ENCODE measurements at places on chromosomes 3 and 15.
A peak's percentile ranks its signal among the peaks of the same experiment; 100 is the strongest.

- DNase-seq: no peak
Observed at GRCh38 chr3:126267976-126268615, 87.7 kb upstream of the ALDH1L1 start.

- no peak for DNase-seq
Observed at GRCh38 chr3:3074551-3075257, 35.5 kb downstream of the IL5RA start.

DNA sequence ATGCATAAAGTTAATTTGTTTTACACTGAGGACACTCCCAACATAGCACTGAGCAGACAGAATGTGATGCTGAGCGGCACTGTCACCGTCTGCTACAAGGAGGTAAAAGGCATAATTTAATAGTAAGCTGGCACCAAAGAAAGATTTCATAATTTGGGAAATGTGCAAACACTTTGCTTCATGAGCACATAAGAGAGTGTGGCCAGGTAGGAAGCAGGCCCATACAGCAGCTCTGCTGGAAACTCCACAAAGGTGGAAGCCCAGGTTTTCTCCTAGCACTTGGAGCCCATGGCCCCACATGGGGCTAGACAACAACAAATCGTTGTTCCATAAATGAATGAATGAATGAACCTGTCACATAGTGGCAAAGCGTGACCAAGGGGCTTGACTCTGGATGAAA lies 68.5 kb upstream of the CACNA2D3 start:
- no peak for DNase-seq

- DNase-seq: no peak
Observed at GRCh38 chr3:127238602-127239001, 45.7 kb downstream of the PRR23E start.

GRCh38 chr15:27214961-27215360 lies 244.0 kb downstream of the GABRG3 start:
- no peak for DNase-seq

- no peak for DNase-seq
Observed at GRCh38 chr3:111802163-111802625, 56.9 kb upstream of the PHLDB2 start.

GRCh38 chr15:79204886-79205675 lies 77.4 kb upstream of the ANKRD34C start:
- DNase-seq: no peak

GRCh38 chr15:85671156-85671555 lies 123.6 kb downstream of the KLHL25 start:
- no peak for DNase-seq

GRCh38 chr15:80484333-80484864 lies 80.2 kb downstream of the ARNT2 start:
- DNase-seq: no peak

DNA sequence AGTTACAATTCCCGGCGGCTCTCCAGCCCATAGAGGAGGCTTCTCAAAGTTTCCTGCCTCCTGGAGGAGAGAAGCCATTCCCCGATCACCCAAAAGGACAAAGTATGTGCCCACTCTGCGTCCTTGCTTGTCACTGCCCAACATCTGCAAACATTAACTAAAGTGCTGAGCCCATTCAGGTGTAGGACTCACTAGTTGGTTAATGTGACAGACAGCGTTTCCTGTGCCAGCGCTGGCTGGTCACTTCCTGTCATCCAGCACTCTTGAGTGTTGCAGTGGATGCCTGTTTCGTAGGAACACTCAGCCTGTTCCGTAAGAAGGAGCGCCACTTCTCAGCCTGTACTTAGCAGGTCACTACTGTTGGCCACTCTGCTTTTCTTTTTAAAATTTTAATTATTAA lies 100.3 kb downstream of the APBA2 start:
- no peak for DNase-seq

GRCh38 chr3:141399200-141399599 lies 30.9 kb downstream of the ZBTB38 start:
- DNase-seq: no peak

DNA sequence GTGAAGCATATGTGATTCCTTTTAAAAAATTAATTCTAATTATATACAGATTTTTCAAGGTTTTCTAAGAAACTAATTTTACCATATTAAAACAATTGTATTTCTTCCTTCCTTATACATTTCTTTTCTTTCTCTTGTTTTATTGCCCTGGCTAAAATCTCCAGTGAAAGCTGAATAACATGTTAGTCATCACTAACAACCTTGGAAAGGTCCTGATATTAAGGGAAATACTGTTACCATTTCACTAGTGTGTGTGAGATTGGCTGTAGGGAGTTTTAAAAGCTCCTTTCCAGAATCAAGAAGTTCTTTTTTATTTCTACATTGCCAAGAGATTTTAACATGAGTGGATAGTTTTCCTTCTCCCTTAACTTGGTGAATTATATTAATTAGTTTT lies 229.7 kb upstream of the EIF1B start:
- DNase-seq: no peak

DNA sequence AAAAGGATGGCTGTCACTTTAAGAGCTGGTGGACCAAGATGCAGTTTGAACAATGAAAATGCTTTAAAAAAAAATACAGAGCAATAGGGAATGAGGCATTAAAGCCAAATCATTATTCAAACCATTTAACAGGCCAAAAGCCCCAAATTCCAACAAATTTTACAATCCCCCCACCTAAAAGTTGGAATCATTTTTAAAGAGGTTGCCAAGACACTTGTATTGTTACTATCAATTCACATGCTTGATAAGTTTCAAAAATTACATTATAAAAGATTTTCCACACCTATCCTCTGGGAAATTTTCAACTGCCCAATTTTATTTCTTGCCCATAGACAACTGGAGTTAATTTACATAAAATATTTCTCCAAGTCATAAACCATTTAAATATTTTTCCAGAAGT lies 192.3 kb upstream of the ARHGEF26 start:
- no peak for DNase-seq

- DNase-seq: no peak
Observed at GRCh38 chr3:62919784-62920465, 44.7 kb upstream of the CADPS start.

DNA sequence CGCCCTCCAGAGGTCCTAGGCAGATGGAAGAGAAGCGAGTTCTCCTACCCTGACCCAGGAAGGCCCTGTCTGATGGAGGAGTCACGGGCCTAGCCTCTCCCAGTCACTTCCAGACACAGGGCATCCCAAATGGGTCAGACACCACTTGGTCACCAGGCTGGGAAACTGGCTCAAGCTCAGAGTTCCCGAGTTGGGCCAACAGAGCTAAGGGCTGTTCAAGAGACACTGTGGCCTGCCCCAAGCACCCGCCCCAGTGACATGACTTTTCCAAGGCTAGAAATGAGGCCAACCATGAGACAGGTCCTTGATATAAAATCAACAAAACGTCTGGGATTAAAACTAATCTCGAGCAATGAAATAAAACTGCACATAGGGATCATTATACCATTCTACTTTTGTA lies 113.8 kb downstream of the IQSEC1 start:
- DNase-seq: no peak

- DNase-seq: no peak
Observed at GRCh38 chr3:120470870-120471269, 20.1 kb upstream of the FSTL1 start.

DNA sequence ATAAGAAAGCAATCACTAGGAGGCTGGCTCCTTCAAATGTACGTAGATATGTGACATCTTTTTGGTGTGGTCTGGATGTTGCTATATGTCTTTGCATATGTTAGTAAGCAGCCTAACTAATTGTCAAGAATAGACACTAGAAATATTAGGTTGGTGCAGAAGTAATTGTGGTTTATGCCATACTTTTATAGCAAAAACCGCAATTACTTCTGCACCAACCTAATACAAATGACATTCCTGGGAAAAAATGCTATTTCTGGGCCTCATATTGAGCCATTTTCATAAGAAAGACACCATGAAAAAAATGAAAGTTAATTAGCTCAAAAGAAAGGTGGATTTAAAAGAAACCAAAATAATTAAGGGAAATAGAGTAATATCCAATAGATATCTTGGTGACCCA lies 555.8 kb downstream of the ZNF385D start:
- no peak for DNase-seq

GRCh38 chr3:155556531-155556930 lies 188.3 kb downstream of the PLCH1 start:
- no peak for DNase-seq

- DNase-seq: peak; percentile 79
Observed at GRCh38 chr3:193788189-193788991, 195.4 kb downstream of the OPA1 start.

DNA sequence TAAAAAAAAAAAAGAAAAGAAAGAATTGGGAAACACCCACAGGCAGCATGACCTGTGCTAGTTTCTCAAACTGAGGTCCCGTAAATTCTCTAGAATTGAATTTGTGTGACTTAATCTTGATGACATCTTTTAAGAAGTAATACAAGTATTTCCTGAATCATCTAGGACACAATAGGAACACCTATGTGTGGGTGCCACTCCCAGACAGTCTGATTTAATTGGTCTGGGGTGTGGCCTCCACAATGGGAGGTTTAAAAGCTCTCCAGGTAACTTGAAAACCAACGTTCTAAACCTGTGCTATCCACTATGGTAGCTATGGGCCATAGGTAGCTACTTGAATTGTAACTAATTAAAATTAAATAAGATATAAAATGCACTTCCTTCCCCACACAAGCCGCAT lies 28.1 kb downstream of the CFAP92 start:
- DNase-seq: no peak

DNA sequence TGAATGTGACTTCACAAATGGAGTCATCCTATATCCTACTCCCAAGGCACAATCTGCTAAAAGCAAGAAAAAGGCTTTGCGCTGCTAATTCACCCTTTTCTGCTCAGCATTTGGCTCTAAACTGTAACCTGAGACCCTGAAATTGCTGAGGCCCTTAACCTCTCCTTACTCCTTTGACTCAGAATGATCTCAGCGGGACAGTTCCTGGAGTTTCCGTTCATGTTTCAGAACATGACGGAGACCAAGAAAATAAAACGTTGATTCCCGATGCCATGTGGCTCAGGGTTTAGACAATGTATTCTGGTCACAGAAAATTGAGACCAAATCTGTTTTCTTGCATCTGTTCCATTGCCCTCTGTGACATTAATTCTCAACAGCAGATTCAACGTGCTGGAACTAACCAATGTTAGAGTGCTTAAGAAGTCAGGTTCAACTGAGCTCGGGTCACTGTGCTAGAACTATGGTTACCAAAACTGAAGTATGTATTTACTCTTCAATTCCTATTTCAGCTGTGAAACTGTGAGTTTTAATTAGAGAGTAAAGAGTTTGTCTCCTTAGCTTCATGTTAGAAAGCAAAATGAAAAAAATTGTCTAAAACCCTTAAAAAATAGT lies 45.4 kb upstream of the TMC3 start:
- no peak for DNase-seq

DNA sequence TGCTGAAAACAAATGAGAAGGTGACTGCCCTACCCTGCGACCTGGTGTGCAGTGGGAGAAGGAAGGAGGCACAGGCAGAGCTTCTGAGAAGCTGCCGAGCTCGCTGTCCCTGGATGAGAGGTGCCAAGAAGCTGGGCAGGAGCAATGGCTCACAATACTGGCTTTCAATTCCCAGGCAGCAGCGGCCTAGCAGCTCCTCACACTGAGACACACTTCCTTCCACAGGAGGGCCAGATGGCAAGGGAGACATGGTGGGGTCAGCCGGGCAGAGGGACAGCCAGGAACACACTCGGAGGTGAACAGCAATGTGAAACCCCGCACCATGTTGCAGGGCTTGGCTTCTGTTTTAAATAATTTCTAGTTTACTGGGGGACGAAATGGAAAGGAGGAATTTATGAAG lies 314.6 kb downstream of the EPHB1 start:
- DNase-seq: no peak

DNA sequence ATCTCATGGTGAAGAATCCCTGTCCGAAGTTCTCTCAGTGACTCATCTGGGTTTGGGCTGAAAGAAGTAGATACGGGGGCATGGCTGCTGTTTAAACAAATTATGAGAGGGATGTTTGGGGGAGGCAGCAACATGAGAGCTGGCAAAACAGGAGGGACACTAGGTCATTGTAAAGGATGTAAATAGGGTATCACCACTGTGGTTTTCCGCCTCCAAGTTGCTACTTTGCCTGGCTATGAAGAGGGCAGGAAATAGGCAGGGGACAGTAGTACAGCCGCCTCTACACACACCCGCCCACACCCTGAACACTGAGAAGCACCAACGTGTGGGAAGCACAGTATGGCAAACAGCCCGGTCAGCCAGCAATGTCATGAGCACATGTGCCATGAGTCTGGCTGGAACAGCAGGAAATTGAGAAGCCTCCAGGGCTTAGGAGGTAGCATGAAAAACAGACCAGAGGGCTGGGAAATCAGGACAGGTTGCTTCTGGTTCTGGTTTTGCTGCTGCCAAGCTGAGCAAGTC lies 17.1 kb downstream of the HEXA start:
- no peak for DNase-seq

- DNase-seq: no peak
Observed at GRCh38 chr15:35182841-35183479, 97.9 kb upstream of the NANOGP8 start.

DNA sequence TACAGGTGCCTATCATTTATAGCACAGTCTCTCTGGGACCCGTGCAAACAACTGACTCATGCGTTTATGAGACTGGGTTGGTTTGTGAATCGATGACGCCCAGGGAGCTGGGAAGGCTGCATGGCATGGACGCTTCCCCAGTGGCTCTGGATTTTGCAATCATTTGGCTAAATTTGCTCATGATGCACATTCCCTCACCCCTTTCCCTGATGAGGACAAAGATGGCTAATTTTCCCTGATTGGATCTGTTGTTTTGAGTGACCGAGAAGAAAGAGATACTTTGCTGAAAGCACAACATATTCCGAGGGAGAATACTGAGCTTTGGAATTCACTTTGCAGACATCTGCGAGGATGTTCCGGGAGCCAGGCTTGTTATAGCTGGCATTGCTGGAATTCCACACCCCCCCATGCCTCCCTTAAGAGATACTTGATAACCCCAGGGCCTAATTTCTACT lies 51.1 kb downstream of the CGNL1 start:
- DNase-seq: no peak

DNA sequence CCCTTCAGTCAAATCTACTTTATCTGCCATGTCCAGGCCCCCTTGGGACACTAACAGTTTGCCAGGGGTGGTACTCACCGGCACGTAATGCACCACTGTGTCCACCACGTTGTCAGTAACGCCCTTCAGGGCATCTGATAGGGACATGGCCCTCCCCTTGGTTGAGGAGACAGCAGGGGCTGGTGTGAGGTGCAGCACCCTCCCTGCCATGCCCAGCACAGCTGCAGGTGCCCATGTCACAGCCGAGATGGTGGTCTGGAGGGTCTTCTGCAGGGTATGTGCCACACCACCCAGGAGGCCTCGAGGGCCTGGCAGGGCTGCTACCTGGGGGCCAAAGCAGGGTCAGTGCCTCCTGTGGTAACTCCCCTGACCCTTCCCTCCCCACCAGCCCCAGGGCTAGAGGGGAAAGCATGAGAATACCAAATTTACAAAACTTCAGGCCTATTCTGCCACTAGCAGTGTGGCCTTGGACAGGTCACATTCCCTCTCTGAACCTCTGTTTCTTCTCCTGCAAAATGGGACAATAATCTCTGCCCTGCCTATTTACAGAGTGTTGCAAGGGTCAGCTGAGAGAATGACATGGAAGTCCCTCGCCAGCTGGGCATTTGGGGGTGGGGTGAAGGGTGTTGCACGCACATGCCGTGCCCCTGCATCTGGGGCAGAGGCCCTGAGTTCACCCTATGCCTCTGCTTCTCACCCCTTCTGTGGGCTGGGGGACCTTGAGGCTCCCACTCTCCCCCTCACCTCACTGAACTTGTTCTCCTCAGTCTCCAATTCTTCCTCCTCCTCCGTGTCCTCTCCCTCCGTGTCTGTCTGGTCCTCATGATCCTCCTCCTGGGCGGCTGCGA lies 11.8 kb upstream of the KIF7 start:
- DNase-seq: no peak
